HCT116 (cell line): ENCODE measurements at places on chromosomes 6 and 20.

DNA sequence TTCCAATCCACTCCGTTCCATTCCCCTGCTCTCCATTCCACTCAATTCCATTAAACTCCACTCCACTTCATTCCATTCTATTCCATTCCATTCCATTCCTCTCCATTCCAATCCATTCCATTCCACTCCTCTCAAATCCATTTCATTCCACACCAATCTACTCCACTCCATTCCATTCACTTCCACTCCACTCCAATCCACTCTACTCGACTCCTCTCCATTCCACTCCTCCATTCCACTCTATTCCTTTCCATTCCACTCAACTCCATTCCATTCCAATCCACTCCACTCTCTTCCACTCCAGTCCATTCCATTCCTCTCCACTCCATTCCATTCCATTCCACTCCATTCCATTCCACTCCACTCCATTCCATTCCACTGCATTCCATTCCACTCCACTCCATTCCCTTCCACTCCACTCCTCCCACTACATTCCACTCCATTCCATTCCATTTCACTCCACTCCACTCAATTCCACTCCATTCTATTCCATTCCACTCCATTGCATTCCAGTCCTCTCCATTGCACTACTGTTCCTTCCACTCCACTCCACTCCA, 22.6 kb upstream of the DEFB125 start:
- DNase-seq: no peak

- DNase-seq: no peak
Measured at GRCh38 chr6:1657116-1657770, 47.5 kb downstream of the FOXC1 start.

- DNase-seq: no peak
Measured at GRCh38 chr6:19906171-19906570, 69.0 kb downstream of the ID4 start.

DNA sequence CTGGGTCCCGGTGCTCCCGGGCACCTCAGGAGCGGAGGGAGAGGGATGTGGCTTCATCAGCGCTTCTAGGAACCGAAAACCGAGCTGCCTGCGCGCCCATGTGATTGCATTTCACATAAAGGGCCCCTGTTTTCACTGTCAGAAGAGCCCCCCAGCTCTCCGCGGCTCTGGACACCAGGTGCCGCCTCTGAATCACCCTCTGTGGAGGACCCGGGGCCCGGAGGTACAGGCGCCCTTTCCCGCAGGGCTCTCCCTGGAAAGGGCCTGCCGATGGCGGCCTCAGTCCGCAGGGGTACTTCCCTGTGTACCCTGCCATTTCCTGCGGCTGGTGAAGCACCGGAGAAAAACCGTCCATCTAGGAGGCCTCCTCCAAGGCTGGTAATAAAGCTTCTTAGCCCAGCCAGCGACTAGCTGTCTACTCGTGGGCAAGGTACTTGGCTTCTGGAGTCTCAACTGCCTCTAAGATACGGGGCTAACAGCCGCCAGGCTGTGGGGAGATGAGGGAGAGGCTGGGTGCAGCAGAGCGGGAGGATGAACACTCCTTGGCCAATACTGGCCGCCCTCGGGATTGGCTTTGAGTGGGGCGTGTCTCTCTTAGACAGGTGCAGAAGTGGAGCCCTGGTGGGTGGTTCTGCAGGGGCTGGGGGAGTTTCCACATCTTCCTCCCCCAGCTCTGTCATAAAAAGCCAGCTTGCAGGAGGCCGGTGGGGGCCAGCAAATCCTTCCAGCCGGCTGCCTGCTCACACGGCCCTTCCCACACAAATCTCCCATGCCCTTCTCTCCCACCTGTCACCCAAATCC, 1.6 kb downstream of the PPP1R16B start:
- DNase-seq: no peak
